Naive thymus-derived CD8-positive, alpha-beta T cell (primary cell): ENCODE measurements at places on chromosomes 2 and 18.

DNA sequence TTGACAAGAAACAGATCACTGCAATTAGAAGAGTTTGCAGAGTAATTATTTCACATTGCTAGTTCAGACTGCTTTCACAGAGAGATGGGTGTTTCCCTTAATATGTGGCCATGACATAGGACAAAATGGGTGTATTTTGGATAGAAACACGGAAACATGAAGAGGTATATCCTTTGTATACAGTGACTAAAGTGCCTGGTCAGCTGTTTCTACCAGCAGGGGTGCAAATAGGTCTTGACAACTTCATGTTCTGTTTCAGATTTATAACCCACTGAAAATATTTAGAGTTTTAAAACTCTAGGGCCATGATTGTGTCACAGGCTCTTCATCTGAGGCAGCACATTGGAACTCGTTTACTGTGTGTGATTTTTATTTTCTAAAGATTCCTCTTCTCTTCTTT, 357.1 kb upstream of the TNP1 start:
- H3K27me3 ChIP-seq = no peaks in the 10 kb centered on the region
- H3K36me3 ChIP-seq = no peaks in the 10 kb centered on the region
- no peaks in the 10 kb centered on the region for H3K4me1 ChIP-seq
- no peak for DNase-seq
- no peak overlapping the region for H3K27ac ChIP-seq
- H3K4me3 ChIP-seq = no peak overlapping the region

GRCh38 chr2:119174216-119174992, 15.9 kb upstream of the C1QL2 start:
- H3K27ac ChIP-seq = no peak overlapping the region
- DNase-seq = peak; percentile 22

- no peak overlapping the region for H3K4me3 ChIP-seq
- DNase-seq = no peak
- peaks cover 26% of the 10 kb centered on the region for H3K36me3 ChIP-seq
Observed at GRCh38 chr2:171626949-171627348, 60.3 kb upstream of the DYNC1I2 start.

GRCh38 chr18:48983793-48984437, 33.1 kb upstream of the SMAD7 start:
- peaks cover 30% of the 10 kb centered on the region for H3K27me3 ChIP-seq
- no peaks in the 10 kb centered on the region for H3K36me3 ChIP-seq
- no peak overlapping the region for H3K27ac ChIP-seq
- H3K4me3 ChIP-seq = no peak overlapping the region

GRCh38 chr2:204896146-204896545, 350.9 kb downstream of the PARD3B start:
- no peaks in the 10 kb centered on the region for H3K27me3 ChIP-seq
- no peak overlapping the region for H3K27ac ChIP-seq
- no peak for DNase-seq
- peaks cover 4% of the 10 kb centered on the region for H3K4me1 ChIP-seq
- H3K36me3 ChIP-seq = peaks cover 19% of the 10 kb centered on the region
- H3K4me3 ChIP-seq = peak overlapping the region; percentile 20

- H3K27me3 ChIP-seq = peaks cover 6% of the 10 kb centered on the region
- H3K36me3 ChIP-seq = no peaks in the 10 kb centered on the region
- DNase-seq = no peak
- H3K27ac ChIP-seq = no peak overlapping the region
Observed at GRCh38 chr2:101946372-101947039, 45.3 kb upstream of the IL1R2 start.

DNA sequence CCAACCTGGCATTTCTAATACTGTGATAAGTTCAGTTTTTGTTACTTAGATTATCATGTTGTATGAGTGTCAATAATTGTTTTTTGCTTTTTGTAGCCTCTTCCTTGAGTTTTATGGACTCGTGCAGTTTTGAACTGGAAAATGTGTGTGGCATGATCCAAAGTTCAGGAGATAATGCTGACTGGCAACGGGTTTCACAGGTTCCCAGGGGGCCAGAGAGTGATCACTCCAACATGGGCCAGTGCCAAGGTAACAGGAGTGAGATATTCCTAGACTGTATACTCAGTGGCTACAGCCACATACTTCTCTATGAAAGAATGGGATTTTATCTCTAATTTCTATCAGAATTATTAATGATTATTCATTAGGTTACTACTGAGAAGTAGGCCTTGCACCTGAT, 18.2 kb downstream of the MEP1B start:
- no peak overlapping the region for H3K27ac ChIP-seq
- H3K4me3 ChIP-seq = no peak overlapping the region
- no peaks in the 10 kb centered on the region for H3K4me1 ChIP-seq
- DNase-seq = no peak

GRCh38 chr2:100142393-100142792, at the start of gene AFF3:
TSS of gene AFF3 (minus strand) at chr2:100142590. CDS start at chr2:100104454, 38,136 bp downstream.
- H3K27me3 ChIP-seq = no peaks in the 10 kb centered on the region
- H3K27ac ChIP-seq = peak within 1 kb of the TSS; percentile 95
- peaks cover 76% of the 10 kb centered on the region for H3K4me1 ChIP-seq
- H3K4me3 ChIP-seq = peak within 1 kb of the TSS; percentile 84

DNA sequence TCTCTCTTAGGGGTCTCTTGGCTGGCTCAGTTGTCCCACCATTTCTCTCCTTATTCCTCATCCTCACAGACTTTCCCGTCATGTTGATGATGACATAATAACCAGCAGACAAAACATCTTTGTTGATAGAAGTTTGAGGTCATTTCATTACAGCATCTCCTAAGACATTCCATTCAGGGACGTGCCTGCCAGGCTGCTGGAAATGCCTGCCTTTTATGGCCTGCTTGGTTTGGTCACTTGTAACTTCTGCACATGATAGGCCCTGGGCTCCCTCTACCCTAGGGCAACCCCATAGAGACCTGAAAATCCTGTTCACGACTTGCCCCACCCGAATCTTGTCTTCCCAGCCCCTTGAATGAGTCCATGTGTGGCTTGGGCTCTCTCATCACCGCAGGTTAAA, 81.7 kb downstream of the SDC1 start:
- H3K4me3 ChIP-seq = no peak overlapping the region
- no peaks in the 10 kb centered on the region for H3K36me3 ChIP-seq
- DNase-seq = no peak
- H3K4me1 ChIP-seq = no peaks in the 10 kb centered on the region
- H3K27me3 ChIP-seq = peaks cover 7% of the 10 kb centered on the region

DNA sequence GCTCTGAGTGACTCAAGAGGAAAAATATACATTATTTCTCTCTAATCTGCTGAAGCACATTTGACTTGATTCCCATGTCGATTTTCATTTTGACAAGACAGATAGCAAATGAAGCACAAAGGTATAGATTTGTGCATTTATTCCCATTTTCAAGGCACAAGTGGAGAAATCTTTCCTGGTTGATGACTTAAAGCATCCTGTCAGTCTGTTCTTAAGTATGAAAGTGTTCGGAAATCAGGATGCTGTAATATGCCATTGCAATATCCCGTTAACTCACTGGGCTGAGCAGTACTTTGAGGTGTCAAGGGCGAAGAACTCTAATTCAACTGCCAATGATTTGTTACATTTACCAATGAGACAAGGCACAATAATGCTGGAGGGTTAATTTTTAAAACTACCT, 185.2 kb upstream of the LRP1B start:
- H3K36me3 ChIP-seq = no peaks in the 10 kb centered on the region
- no peak overlapping the region for H3K4me3 ChIP-seq
- no peaks in the 10 kb centered on the region for H3K27me3 ChIP-seq
- H3K4me1 ChIP-seq = no peaks in the 10 kb centered on the region
- no peak overlapping the region for H3K27ac ChIP-seq
- no peak for DNase-seq

GRCh38 chr18:56873441-56874140, 222.4 kb downstream of the WDR7 start:
- peak overlapping the region; percentile 46 for H3K4me3 ChIP-seq
- peak overlapping the region; percentile 19 for H3K27ac ChIP-seq
- DNase-seq = peak; percentile 65
- H3K4me1 ChIP-seq = peaks cover 16% of the 10 kb centered on the region
- no peaks in the 10 kb centered on the region for H3K36me3 ChIP-seq

- peaks cover 4% of the 10 kb centered on the region for H3K36me3 ChIP-seq
- peak overlapping the region; percentile 87 for H3K27ac ChIP-seq
- H3K4me3 ChIP-seq = peak overlapping the region; percentile 76
- H3K4me1 ChIP-seq = peaks cover 86% of the 10 kb centered on the region
- no peak for DNase-seq
- H3K27me3 ChIP-seq = no peaks in the 10 kb centered on the region
Observed at GRCh38 chr2:224941960-224942359, 100.3 kb downstream of the DOCK10 start.

DNA sequence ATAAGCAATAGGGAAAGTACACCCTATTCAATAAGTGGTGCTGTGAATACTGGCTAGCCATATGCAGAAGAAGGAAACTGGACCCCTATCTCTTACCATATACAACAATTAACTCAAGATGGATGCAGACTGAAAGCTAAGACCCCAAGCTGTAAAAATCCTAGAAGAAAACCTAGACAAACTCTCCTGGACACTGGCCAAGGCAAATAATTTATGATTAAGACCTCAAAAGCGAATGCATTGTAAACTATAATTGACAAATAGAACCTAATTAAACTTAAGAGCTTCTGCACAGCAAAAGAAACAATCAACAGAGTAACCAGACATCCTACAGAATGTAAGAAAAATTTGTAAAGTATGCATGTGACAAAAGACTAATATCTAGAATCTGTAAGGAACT, 41.1 kb upstream of the ASXL3 start:
- H3K27me3 ChIP-seq = no peaks in the 10 kb centered on the region
- no peak overlapping the region for H3K27ac ChIP-seq
- H3K4me1 ChIP-seq = no peaks in the 10 kb centered on the region
- DNase-seq = no peak
- no peaks in the 10 kb centered on the region for H3K36me3 ChIP-seq

DNA sequence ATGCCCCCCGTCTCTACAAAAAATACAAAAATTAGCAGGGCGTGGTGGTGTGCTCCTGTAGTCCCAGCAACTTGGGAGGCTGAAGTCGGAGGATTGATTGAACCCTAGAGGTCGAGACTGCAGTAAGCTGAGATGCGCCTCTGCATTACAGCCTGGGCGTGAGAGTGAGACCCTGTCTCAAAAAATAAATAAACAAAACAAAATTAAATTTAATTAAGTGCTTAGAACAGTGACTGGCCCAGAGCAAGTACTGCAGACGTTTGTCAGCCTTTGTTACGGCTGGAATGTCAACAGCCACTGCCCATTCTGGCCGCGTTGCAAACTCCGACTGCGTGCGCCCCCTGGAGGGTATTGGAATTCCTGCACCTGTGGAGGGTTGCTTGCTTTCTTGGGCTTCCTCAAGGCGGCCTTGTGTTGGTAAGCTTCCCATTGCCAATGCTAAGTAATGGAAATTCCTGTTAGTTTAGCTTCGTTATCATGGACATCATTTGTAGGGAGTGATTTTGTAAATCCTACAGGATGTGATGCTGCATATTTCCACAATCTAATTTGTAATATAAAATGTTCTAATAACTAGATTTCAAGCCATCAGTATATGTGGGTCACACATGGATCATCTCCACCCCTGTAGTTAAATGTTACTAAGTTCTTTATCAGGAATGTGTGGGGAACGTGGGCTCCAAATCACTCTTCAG, 15.9 kb upstream of the ATP6V1B1 start:
- DNase-seq = peak; percentile 53
- no peaks in the 10 kb centered on the region for H3K4me1 ChIP-seq
- no peaks in the 10 kb centered on the region for H3K36me3 ChIP-seq
- H3K4me3 ChIP-seq = no peak overlapping the region
- H3K27me3 ChIP-seq = peaks cover 30% of the 10 kb centered on the region

GRCh38 chr18:57475903-57476302, 40.7 kb downstream of the ONECUT2 start:
- H3K27me3 ChIP-seq = peaks cover 13% of the 10 kb centered on the region
- no peak for DNase-seq
- H3K4me3 ChIP-seq = no peak overlapping the region
- H3K36me3 ChIP-seq = no peaks in the 10 kb centered on the region
- H3K4me1 ChIP-seq = no peaks in the 10 kb centered on the region
- no peak overlapping the region for H3K27ac ChIP-seq

DNA sequence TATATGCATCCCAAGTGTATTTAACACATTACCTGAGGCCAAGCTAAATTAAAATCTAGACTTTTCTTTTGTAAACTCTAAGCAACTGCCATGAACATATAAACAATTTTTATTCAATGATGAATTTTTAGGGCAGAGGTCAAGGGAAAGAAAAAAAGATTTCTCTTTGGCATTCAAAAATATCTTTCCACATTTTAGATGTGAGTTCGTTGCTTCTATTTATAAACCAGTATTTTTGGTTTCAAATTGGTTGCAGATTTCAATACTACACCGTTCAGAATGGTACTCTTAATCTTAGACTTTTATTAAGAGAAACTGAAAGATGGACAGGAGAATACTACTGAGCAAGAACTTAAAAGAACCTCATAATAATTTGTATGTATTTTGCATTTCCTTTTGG, 293.6 kb upstream of the CCDC68 start:
- no peaks in the 10 kb centered on the region for H3K4me1 ChIP-seq
- no peak overlapping the region for H3K27ac ChIP-seq
- DNase-seq = no peak
- H3K36me3 ChIP-seq = no peaks in the 10 kb centered on the region
- no peak overlapping the region for H3K4me3 ChIP-seq

DNA sequence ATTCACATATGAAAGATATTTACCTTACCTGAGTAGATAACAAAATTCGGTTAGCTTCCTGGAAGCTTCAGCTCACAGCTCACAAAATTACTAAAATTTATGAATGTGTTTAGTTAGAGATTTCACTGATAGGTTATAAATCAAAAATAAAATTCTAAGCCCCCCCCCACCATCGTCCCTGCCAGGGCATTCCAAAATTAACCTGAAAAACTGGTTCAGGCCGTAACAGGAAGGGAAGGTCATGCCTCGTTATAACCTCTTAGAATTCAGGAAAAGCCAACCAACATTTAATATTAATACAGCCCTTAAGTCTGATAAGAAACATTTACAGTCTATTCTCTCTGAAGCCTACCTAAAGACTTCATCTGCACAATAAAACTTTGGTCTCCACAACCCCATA, 48.9 kb downstream of the COX7A2L start:
- peaks cover 9% of the 10 kb centered on the region for H3K4me1 ChIP-seq
- no peaks in the 10 kb centered on the region for H3K27me3 ChIP-seq
- no peak for DNase-seq
- H3K36me3 ChIP-seq = peaks cover 53% of the 10 kb centered on the region

DNA sequence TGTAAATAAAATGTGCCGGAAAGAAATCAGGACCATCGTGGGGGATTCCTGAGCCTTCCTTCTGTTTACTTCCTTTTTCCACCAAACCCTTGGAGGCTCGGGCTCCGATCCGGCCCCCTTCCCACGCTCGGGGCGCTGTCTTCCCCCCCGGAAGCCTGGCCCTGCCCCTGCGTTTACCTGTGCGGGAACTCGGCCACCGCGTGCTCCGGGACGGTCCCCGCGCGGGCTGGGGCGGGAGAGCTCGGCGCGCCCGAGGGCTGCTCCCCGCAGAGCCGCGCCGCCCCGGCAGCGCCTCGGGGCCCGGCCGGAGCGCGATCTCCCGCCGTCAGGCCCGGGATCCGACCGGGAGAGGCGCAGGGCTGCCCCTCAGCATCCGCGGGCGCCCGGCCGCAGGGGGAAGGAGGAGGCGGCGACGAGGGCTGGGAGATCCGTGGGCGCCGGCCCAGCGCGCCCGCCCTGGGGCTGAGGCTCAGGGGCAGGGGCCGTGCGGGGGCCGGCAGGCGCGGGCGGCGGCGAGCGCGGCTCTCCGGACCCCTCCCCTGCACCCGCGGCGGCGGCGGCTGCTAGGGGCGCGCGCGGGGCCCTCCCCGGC, 435 bp downstream of the ADCY3 start:
- H3K4me3 ChIP-seq = peak overlapping the region; percentile 89
- H3K36me3 ChIP-seq = peaks cover 9% of the 10 kb centered on the region
- H3K27ac ChIP-seq = peak overlapping the region; percentile 91
- H3K4me1 ChIP-seq = peaks cover 16% of the 10 kb centered on the region
- H3K27me3 ChIP-seq = no peaks in the 10 kb centered on the region
